ENCODE measurements at places on chromosomes 16 and 17.
A peak's percentile ranks its signal among the peaks of the same experiment; 100 is the strongest.

DNA sequence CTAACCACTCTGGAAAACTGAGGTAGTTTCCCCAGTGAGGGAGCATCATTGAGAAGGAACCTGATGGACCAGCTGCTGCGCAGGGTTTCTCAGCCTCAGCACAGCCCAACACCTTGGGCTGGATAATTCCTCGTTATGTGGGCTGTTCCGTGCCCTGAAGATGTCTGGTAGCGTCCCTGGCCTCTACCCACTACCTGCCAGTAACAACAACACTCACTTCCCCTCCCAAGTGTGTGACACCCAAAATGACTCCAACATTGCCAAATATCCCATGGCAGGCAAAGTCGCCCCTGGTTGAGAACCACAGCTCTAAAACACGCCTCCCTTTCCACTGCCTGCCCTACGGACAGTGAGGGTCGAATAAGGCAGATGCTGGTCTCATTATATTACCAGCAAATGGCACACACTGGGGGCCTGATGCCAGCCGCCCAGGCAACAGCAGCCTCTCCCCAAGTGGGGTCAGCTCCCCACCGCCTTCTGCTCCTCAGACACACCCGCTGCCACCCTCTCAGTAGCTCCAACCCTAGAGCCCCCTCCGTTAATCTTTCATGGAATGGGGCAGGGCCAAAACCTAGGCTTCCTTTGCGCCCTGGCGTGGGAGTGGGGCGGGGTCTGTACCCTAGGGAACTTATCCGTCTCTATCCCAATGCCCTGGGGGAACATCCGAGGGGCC lies 1.0 kb downstream of the RHBDF2 start:
- DNase-seq = no peak

- no peak for DNase-seq
Measured at GRCh38 chr16:9351841-9352434, 260.5 kb downstream of the HAPSTR1 start.

DNA sequence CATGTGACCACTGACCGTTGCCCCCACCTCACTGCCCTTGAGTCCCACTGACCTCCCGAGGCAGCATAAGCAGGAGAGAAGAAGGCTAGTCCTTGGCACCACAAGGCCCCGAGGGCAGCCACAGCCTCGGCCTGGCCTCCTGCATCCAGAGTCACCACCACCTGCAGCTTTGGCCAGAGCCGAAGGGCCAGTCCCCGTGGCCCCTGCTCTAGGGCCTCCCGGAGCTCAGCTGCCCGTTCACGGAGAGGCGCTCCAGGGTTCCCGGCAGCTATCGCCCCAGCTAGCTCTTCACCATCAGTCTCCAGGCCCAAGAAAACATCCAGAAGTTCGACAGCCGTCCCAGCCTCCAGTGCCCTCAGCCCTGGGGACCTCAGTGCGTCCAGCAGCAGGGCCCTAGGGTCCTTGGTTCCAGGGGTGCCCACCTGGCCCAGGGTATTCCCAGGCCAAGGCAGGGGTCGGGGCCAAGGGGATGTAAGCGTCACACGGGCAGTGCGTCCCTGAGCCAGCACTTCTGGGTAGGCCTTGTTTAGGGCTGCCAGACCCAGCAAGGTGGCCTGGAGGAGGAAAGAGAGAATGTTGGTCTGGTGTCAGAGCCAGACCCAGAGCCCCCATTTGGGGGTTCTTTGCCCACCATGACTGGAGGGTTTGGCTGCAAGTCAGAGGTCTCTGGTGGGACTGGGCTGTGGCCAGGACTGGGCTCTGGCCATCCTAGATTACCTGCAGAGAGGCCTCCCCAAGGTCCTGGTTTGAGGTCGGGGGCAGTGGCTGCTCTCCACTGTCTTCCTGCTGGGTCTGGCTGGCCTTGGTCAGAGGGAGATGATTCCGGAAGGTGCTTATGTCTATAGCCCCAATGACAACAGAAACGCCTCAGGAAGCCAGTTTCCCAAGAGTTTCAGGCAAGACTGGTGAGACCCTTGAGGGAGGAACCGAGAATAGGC lies 1.8 kb downstream of the GHDC start:
- no peak for DNase-seq

DNA sequence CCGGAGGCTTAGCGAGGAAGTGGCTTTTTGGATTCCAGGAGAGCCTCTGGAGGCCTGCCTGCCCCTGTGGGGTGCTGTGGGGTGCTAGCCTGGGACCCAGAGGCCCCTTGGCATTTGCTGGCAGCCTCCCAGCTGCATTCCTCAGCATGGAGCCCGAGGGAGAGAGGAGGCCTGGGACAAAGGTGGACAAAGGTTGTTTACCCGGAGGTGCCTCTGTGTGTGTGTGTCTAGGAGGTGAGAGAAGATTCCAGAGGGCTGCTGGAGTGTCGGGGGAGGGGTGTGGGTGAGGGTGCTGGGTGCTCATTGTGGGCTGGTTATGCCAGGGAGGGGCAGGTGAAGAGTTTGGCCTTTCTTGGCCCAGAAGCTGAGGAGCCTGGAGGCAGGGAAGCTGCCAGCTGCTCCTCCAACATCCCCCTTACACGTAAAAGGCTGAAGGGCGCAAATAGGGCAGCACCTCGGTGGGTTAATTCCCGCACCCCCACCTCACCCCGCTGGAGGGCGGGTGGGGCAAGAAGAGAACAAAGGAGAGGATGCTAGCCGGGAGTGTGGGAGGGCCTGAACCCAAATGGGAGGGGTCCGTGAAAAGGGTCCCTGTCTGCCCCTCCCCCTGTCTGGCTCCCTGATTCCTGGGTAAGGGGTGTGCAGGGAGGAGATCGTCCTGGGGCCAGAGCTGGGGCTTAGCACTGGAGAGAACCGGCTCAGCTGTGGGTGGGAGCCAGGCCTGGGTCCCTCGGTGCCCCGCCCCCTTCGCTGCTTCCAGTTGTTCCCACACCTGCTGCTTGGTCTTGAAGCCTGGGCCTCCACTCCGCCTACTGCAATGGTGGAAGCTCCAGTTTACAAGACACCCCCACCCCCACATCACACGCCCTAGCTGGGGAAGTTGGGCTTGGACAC lies 9.9 kb downstream of the HEXIM2 start:
- no peak for DNase-seq

DNA sequence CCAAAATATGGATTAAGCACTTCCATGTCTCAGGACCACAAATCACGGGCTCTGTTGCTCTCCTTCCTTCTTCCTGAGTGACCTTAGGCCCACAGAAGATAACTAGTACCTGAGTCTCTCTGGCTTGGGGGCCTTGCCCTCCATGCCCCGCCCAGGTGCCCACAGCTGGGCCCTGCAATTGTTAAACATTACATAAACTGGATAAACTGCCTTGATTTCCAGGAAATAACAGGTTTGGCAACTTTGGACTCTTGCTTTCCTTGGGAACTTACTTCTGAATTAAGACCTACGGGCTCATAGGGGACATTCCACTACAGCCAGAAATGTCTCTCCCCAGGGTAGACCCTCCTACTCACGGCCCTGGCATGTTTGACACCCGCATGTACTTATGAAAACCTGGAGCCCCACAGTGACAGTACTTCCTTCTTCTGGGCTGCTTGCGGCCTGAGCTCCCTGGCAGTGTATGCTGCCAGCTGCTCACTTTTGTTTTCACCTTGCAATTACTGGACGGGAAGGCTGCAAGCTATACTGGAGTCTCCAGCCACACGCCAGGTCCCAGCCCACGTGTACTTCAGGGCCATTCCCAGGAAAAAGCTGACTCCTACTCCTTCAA lies 2.3 kb upstream of the UBALD2 start:
- no peak for DNase-seq

DNA sequence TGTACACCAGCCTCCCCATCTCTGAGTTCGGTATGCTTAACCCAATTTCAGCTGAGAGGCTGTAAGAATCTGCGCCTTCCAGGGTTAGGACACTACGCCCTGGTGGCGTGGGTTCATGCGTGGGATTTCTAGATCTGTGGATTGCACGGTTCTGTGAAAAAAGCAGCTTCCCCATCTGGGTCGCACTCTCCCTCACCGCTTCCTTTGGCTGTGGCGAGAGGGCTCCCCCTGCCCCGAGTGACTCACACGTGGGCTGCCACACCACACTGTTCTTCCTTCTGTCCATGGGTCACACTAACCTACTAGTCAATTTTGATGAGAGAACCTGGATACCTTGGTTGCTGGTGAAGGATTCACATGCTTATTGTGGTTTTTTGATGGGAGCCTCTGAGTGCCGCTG lies 256.0 kb upstream of the MAF start:
- no peak for DNase-seq

DNA sequence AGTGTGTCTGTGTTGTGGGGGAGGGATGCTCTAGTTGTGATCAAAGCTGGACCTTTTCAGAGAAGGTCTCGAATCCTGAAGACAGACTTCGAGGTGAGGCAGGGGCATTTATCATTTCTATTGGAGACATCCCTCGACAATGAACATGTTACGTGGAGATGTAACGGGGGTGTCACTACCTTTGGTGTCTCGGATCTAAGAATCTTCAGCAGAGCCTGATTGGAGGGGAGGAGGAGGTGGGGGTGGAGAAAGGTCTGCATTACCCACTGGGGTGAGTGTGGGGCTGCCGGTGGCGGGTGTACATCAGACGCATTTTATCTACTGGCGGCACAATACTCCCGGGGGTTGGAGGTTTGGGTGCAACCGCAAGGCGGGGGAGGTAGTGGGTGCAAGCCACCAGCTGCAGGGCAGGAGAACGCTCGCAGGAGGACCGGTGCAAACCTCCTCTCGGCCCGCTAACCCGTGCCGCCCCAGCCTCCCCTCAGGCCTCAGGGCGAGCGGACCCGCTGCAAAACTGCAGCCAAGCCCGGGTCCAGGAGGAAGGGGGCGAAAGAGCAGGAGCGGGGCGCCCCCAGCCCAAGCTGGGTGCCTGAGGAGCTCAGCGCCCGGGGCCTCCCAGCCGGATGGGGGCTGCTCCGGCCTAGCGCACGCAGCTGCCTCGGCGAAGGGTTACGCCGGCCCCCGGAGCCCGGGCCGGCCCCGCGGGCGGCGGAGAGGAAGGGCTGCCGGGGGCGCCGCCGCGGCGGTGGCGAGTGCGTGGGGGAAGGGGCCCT lies 735 bp downstream of the ZNF652 start:
- peak; percentile 41 for DNase-seq

GRCh38 chr17:77889866-77890760 lies 68.4 kb upstream of the TNRC6C start:
- DNase-seq = no peak

DNA sequence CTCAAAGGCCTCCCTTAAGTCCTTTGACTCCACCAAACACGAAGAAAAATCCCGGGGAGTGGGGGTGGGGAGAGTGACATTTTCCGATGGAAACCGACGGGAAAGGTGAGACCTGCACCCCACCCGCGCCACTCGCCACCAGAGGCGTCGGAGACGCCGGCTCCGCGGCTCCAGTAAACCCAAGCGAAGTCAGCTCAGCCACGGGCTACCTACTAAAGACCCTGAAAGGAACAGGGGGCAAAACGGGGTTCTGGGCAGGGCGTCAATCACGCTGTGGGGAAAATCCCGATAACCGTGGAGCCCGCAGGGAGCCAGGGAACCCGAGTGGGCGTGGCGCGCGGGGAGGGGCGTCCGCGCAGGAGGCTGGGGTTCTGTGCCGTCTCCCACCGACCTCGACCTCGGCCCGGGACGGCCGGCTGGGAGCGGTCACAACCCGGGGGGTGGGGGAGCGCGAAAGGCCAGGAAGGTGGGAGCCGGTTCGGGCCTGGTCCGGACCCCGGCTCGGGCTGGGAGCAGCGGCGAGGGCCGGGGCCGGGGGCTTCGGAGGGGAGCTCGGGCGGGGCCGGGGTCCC lies 565 bp downstream of the WDR45B start:
- peak; percentile 35 for DNase-seq

- DNase-seq = no peak
Measured at GRCh38 chr17:43611230-43611969, 50.3 kb downstream of the MEOX1 start.

DNA sequence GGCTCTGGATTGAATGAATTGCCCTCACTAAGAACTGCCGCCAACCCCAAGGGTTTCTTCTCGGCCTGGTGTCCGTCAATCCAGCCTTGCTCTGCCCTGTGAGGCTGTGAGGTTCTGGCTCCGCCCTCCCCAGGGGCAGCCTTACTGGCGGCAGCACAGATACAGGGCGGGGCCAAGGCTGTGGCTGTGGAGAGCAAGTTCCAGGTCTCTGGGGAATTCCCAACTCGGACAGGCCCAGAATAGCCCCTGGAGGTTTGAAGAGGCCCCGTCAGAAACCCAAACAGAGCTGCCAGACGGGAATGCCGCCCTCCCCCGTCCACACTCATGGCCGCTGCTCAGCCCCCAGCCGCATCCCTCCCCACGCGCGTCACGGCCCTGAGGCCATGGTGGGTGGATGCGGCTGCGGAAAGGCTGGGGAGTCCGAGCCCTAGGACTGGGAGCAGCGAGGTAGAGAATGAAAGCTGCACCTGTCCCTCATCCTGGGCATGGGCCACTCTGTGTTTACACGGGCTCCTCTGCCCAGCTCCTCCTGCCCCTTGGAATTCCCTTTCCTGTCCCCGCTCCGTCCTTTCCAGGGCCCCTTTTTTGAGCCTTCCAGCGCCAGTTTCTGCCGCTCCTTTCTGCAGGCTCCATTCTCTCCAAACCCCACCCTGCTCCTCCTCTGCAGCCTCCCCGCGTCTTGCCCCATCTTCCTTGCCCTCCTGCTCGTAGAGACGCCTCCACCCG lies 660 bp upstream of the PRRT2 start:
- peak; percentile 51 for DNase-seq

DNA sequence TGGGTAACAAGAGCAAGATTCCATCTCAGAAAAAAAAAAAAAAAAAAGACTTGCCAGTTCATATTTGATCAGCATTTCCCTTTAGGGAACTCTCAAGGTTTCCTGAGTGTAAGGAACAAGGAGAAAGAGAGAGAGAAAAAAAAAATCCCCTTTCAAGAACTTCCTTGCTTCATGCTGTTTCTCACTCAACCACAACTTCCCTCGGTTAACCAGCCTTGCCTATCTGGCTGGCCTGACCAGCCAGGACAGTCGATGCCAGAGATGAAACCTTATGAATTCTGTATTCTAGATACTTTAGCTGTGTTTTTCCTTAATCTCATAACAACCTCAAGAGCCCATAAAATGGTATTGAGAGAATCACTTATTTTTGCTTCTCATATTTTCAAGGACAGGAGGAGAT lies 2.6 kb upstream of the N4BP1 start:
- no peak for DNase-seq

DNA sequence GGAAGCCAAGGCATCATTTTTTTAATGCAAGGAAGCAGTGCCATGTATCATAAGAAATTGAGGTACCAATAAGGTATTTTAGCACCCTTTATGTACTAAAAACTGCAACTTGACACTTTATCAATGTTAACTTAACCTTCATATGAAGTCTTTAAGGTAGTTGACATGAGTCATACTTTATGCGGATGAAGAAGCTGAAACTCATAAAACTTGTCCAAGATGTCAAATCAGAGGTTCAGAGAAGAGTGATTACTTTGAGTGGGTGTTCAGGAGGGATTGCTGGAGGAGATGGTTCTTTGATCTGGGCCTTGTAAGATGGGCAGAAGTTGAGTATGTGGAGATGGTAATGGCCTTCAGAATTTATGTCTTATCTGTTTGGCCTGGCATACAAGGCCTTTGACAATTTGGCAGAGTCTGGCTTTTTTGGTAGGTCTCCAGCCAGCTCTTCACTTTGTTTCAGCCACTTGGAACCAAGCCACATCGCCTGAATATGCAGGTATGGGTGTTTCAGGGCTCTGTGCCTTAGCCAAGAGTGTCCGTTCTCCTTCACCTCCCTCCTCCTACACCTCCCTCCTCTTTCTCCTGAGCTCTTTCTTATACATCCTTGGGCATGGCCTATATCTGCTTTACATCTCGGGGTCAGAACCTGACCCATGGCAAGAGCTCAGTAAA lies 23.7 kb downstream of the YPEL2 start:
- no peak for DNase-seq

Data from stimulated activated CD4-positive, alpha-beta T cell treated with anti-CD3 and anti-CD28 coated beads, Interleukin-15, amount 100 ng/mL, for 1 hour (primary cell).